Fibroblast of the aortic adventitia (primary cell): ENCODE measurements at places on chromosomes 1 and 21. TPM values are rescaled to one million over a fixed set of nuclear protein-coding genes. Genes with fewer than 3 reads are reported as not detected.

The SERPINC1 gene
- total RNA-seq = not detected in 2 replicates

DNA sequence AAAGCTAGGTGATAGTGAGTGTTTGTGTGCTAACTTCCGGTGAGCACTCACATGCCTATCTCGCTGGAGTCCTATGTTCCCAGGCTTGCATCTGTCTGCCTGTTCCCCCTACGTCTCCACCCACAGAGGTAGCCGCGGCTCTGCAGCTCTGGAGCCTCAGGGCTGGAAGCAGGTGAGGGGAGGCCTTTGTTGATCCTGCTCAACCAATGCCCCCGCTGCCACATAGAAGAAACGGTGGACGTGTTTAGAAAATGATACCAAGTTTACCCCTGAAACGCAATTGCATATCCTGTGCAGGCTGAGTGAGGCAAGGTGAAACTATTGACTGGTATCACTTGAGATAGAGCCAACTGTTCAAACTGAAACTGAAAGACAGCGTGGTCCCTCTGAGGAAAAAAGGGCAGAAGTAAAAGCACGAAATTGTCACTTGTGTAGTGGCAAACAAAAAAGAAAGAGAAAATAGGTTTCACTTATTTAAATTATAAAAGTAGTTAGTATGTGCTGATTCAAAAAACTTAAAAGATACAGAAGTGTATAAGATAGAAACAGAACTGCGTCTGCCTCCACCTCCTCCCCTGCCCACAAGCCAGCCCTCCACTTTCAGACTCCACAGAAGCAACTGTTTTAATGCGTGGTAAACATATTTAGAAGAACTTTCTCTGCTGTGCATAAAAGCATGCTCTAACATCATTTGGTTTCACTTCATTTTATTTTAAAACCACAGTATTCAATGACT is 38.6 kb upstream of the ETS2 start:
- no peak for DNase-seq

The HPDL gene
- 1.1 and 1.4 TPM in 2 replicates for total RNA-seq

GRCh38 chr1:34851431-34852105 is 8.0 kb downstream of the SMIM12 start:
- DNase-seq = no peak
